Mesenchymal stem cell (in vitro differentiated cells and primary cell): ENCODE measurements at places on chromosomes 3 and 15.

- DNase-seq: no peak
Observed at GRCh38 chr3:127259882-127260281, 28.0 kb downstream of the PRR20G start.

DNA sequence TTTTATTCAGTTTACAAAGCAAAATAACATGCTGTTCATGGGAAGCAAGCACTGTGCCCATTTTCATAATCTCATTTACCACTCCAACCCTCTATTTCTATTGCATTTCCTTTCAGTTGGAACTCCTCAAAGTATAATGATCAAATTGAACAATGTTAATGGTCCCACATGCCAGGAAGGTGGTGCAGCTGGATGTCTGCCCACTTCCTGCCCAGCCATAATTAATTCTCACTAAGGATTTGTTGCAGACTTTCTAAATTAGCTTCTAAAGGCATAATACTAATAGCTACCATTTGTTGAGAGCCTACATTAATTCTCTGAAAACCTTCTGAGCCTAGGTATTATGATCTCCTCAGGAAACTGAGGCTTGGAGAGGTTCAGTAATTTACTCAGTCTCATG, 316.1 kb upstream of the TPM1 start:
- DNase-seq: no peak

- peak; percentile 52 for DNase-seq
Observed at GRCh38 chr3:64354221-64354620, 129.0 kb upstream of the PRICKLE2 start.

- no peak for DNase-seq
Observed at GRCh38 chr3:157066335-157067098, 93.4 kb downstream of the CCNL1 start.

DNA sequence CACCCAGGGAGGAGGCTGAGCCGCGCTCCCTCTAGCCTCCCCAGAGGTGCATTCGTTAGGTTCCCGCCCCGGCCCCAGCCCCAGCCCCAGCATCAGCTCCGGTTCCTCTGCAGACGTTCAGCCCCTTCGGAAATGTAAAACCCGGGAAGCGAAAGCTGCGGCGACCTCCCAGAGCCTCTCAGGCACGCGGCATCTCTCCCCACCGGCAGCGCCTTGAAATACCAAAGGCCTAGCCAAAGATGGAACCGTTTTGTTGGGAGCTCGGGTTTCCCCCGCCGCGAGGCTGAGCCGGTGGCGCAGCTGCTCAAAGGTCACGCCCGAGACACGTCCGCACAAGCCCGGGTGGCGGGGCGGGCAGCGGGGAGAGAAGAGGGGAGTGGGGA, 77.8 kb upstream of the HES1 start:
- peak; percentile 68 for DNase-seq

DNA sequence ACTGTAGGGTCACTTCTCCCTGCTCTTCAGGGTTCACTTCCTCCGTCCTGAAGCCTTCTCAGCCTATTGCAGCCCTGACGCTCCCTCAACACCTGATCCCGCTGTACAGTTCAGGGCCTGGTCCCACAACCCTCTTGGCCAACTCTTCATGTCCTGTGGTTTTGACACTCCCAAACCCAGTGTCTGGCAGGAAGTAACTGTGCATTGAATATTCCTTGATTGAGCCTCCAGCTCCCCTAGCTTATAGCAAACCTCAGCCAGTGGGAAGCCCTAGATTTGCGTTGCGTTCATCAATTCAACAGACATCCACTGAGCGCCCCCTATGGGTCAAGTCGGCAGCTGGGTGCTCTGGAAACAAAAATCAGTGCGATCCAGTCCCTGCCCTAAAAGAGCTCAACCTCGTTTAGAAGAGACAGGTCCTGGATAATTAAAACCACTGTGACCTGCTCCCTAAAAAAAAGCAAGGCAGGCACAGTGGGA, 13.5 kb downstream of the UBAP1L start:
- DNase-seq: peak; percentile 70

DNA sequence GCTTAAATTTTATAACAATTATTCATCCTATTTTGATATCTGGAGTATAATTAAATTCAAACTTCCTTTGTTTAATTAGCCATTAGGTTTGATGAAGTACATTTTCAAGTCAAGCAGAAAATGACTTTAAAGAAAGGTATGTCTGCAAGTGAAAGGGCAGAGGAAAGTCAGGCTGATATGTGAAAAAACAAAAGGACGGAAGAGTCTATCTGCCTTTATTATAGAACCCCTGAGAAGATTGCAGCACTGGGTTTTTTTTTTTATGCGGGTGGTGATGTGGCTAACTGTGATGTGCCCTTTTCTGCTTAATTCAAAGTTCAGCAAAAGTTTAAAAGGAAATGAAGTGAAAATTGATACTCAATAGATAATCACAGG, 83.2 kb downstream of the COL8A1 start:
- DNase-seq: no peak

DNA sequence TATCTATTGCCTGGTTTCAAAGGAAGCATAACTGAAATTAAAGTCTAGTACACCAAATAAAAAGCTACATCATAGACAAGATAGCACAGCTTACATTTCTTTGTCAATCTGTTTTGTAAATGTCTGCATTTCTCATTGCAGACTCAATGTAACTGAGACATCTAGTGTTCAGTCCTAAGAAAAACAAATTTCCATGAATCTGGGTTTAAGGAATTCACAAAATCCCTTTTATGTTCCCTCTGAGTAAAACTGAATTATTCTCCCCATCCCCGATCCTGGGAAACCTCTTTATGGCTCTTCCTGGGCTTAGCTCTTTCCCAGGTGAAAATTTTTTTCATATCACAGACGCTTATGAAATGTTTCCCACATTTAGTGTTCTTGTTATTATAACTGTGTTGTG, 21.6 kb upstream of the RASA2 start:
- peak; percentile 28 for DNase-seq

GRCh38 chr15:76930831-76931396, 635 bp upstream of the RCN2 start:
- no peak for DNase-seq

- DNase-seq: no peak
Observed at GRCh38 chr15:72970933-72971760, 81.1 kb upstream of the NEO1 start.

DNA sequence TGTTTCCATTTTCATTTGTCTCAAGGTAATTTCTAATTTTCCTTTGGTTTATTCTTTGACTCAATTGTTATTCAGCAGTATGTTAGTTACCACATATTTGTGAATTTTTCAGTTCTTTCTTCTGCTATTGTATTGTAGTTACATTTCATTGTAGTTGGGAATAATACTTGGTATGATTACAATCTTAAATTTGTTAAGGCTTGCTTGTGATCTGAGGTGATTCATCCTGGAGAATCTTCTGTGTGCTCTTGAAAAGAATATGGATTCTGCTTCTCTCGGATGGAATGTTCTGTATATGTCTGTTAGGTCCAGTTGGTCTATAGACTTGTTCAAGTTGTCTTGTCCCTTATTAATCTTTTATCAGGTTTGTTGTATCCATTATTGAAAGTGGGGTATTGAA, 63.4 kb upstream of the VEPH1 start:
- DNase-seq: no peak

- peak; percentile 32 for DNase-seq
Observed at GRCh38 chr15:80182611-80183261, 29.9 kb downstream of the FAH start.

DNA sequence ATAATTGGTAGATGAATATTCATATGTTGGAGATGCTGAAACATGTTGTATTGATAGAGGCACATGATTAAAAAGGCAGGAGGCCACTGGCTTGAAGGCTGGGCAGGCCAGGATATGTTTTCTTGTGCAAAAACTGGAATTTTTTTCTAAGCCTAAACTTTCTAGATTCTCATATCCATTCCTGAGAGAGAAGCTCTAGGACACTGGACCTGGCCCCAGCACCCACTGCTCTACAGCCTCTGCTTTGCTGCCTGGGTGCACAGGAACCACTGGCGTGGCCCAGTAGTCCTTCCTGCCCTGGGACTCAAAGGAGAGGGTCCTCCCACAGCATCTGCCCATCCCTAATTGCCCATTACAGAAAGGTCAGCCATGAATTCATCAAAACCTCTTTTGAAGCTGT, 58.1 kb upstream of the APEH start:
- no peak for DNase-seq

DNA sequence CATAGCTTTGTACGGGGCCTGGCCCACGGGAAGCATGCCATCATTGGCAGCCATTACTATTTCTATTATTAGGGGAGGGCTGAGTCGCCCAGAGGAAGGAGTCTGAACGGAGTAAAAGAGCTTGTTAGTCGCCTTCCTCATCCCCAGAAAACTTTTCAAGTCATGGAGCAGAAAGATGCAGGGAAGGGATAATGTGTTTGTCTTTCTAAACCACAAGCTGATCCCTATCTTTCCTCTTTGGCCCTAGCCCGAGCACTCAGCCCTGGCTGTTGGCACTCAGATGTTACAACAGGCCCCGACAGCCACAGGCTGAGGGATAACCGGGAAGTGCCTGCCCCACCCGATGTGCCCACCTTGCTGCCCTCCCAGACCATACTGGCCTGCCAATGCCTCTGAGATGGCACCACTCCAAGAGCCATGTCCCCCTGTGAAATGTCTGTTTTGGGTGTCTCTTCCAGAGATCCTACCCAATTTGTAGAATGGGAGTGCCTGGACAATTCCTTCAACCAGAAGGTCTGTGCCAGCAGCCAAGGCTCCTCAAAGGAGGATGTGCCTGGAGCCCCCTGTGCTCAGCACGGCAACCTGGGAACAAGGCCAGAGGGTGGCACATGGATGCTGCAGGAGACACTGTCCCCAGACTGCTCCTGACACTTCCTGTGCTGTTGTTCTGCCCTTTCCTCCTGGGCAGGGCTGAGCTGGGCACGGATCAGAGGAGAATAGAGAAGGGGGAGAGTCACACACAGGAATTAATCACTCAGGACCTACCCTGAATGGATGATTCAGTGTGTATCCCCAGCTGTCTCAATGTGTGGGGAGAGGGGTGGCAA, 10.8 kb downstream of the PAK6 start:
- peak; percentile 81 for DNase-seq

DNA sequence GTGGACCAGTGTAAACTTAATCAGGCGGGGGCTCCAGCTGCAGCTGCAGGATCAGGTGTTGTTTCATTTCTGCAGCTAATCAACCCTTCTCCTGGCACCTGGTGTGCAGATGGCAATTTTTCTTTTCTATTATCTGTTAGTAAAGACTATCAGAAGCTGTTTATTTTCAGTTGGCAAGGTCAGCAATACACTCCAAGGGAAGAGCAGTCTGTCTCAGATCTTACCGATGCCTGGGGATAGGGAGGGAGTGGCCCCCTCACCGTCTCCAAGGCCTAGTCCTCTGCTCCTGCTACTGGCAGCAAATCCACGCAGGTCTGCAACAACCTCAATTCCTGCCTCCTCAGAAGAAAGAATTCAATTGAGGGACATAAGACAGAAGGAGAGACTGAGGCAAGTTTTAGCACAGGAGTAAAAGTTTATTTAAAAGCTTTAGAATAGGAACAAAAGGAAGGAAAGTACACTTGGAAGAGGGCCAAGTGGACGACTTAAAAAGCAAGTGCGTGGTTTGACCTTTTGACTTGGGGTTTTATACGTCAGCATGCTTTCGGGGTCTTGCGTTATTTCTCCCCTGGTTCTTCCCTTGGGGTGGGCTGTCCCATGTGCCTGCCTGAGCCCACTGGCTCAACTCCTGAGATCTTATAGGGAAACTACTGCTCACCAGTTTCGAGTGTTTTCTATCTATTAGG, 9.2 kb downstream of the CCRL2 start:
- no peak for DNase-seq
